Dermis blood vessel endothelial cell (primary cell): ENCODE measurements at places on chromosomes 12 and 14.

DNA sequence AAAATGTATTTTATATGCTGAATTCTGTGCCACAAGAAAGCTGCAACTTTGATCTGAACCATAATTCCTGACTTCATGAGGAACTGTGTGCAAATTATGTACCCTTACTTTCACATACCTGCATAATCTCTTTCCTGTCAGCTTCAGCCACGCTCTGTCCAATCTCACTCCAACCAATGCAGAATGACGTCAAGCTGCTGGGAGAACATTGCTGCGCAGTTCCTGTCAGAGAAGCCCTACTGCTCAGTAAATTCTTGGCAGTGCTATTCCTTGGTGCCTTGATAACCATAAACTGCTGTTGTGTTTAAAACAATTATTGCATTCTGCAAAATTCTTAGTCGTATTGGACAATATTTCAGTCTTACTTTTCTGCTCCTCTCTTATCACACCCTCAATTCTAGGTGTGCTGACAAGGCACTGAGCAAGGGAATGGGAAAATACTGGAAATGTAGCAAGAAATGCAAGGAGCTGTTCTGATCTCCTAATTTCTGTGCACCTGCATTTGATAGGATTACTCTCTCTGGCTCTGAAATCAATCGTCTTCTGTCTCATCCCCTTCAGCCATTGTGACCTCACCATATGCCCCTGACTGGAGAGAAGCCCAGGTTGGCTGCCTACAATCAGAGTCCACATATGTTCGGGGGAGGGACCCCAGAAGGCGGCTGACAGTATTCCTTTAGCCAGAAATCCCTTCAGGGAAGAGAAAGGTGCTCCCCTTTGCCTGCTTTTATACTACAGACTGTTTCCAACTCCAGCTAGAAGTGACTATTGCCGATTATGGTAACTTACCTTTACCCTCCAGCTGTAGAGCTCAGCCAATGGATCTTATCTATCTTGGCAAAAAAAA is 274.9 kb upstream of the NOVA1 start:
- DNase-seq = no peak

DNA sequence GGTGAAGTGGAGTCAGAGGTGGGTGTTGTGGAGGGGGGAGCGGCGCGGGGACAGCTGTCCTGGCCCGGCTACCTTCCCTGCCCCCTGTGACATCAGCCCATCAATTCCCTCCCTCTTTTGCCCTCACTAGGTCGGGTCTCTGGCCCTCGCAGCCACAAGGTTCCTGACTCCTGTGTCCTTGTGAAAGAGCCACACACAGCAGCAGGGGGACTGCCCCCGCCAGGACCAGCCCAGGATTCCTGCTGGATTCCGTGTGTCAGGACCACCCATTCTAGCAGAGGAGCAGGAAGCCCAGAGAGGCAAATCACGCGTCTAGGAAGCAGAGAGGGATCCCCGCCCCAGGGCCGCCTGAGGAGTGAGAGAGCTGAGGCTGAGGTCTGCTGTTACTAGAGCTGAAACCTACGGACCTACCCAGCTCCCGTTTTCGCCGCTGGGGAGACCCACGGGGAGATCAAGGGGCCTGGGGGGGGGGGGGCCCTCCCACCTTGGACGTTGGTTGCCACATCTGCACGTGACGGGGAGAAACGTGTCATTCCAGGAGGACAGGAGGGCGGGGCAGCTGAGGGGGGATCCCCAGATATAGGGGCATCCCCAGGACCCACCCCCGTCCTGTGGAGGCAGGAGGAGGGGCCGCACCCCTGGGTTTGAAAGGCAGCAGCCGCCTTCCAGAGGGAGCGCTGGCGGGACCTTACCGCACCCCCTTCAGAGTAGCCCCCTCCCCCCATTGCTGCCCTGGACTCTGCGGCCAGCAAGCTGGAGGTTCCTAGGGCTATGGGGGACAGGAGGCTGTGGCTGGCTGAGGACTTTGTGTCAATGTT is 12.5 kb upstream of the INF2 start:
- no peak for DNase-seq

- no peak for DNase-seq
Measured at GRCh38 chr14:37870170-37870569, 274.7 kb downstream of the TTC6 start.

DNA sequence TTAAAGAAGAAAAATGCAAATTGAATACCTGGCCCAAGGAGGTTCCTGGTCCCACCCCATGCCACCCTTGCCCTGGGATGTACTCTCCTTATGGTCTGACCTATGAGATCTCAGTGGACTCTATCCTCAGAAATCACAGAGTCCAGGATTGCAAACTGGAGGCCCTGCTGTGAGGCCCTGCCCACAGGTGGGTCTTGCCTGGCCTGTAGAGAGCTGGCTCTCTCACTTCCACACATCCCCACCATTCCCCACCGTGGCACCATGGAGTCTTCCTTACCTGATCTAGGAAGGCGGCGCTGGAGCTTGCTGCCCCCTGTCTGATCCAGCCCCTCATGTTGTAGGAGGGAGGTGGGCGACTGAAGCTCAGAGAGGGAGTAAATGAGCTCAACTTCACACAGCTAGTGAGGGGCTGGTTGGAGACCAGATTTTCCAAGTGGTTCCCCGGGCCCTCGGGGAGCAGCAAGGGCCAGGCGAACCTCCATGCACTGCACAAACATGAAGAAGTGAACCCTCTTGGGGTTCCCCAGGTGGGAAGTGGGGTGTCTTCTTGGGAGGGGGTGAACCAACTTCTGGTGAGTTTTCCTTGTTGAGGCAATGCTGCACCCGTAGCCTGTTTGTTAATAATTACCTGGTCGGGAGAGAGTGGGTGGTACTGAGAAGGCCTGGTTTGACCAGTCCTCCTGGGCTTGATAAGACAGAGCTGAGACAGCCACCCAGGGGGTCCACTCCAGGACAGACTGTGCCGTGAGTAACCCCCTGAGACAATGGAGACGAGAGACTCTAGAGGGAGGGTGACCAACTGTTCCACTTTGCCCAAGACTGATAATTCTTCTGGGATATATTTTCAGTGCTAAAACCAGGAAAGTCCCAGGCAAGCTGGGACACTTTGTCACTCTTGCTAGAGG is at the start of gene SERPINA4:
Gene SERPINA4 (plus strand): TSS at position 692 of the 905 bp plus-strand sequence. CDS start 2,041 bp downstream, outside the sequence.
- DNase-seq = no peak

- no peak for DNase-seq
Measured at GRCh38 chr14:89294060-89294459, 123.0 kb downstream of the FOXN3 start.

- DNase-seq = peak; percentile 20
Measured at GRCh38 chr14:50388256-50388931, 8.3 kb downstream of the CDKL1 start.

- DNase-seq = no peak
Measured at GRCh38 chr14:93969082-93969828, 7.1 kb downstream of the ASB2 start.

GRCh38 chr12:104478396-104479122 is 21.8 kb downstream of the CHST11 start:
- peak; percentile 35 for DNase-seq

DNA sequence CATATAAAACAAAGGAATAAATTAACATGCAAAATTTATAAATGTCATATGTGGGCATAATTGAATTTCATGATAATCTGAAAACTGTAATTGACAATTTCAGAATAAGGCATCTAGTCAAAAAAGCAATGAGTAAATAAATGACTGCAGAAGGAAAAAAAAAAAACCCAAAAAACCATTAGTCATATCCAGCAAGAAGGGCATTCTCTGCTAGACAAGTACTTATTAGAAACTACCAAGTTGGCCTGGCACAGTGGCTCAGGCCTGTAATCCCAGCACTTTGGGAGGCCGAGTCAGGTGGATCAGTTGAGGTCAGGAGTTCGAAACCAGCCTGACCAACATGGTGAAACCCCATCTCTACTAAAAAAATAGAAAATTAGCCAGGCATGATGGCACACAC is 17.5 kb downstream of the ZCRB1 start:
- DNase-seq = no peak

GRCh38 chr14:82084813-82085212 is 551.2 kb upstream of the SEL1L start:
- no peak for DNase-seq

- DNase-seq = peak; percentile 91
Measured at GRCh38 chr12:122860040-122860853, 25.0 kb downstream of the HIP1R start.

DNA sequence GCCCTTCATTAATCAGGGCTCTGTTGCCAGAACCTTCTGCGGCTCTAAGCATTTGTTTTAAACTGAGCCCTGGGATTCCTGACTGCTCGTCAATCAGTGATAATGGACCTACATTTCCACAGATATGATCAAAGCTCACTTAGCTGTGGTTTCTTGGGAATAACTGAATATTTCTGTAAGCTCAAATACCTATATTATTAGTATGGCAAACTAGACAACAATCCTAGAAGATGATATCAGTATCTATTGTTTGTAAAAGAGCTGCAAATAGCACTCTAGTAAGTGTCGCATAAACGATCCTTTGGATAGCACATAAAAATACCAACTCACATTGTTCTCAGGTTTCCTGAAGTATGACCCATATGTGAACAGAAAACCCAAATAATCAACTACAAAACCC is 150.4 kb downstream of the PPM1H start:
- peak; percentile 67 for DNase-seq

DNA sequence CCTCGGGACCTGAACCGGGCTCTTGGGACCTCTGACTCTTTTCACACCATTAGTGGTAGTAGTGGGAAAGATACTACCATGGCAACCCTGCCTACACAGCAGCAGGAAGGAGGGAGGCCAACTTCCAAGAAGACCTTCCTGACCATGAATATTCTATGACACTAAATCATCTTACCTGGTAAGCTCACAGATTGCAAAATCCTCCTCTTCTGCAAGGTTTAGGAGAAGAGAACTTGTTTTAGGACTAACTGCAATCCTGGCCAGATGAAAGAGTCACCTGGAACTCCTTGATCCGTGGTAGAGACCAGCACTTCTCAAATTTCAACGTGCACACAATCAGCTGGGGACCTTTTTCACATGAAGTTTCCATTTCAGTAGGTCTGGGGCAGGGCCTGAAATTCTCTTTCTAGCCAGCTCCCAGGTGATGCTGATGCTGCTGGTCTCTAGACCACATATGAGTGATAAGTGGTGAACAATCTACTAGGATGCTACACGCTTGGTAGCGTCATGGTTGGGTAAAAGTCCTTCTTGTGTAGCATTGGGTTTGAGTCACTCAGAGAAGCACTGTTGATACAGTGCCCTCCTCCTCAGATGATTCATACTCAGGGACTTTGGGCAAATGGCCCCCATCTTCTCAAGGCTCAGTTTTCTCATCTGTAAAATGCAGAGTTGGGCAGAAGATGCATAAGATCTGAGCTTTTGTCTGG is 35.6 kb upstream of the FICD start:
- DNase-seq = no peak

DNA sequence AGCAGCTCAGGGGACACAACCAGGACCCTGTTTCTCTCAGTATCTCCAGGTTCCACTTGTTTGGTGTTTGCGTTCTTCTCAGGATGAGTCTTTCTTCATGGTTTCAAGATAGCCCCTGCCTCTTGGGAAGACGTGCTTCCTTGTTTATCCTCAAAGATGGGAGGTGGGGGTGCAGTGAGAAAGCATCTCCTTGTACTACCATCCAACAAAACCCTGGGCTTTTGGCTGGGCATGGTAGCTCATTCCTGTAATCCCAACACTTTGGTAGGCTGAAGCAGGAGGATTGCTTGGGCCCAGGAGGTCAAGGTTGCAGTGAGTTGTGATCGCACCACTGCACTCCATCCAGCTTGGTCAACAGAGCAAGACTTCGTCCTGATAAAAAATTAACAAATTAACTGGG is 21.0 kb upstream of the TUNAR start:
- DNase-seq = no peak

GRCh38 chr14:76975051-76975450 is 53.5 kb downstream of the IRF2BPL start:
- no peak for DNase-seq

DNA sequence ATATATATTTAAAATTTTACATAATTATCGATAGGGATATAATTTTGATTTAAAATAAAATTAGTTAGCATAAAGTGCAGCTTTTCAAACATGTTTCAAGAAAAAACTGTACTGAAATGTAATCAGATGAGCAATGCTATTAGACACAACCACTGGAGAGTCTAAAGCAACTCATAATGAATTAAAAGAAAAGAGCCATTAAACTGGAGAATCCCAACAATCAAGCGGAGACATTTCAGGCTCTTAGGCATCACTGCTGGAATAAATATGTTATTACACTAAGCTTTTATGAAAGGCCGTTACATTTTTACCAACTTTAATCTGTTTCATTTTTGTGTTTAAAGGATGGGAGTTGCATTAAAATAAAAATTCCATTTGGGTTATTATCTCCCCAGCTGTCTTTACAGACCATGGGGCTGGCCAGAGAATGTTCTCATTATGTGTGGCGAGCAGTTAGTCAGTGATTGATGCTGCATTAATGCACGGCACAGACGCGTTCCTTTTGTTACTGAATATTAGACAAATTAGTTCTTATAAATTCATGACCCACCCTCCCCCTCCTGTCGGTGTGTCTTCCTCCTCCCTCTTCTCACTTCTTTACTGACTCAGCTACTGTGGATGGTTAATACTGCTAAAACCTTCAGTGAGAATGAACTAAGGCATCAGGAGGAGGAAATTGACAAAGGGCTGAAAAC is 156.8 kb downstream of the PDZRN4 start:
- no peak for DNase-seq

DNA sequence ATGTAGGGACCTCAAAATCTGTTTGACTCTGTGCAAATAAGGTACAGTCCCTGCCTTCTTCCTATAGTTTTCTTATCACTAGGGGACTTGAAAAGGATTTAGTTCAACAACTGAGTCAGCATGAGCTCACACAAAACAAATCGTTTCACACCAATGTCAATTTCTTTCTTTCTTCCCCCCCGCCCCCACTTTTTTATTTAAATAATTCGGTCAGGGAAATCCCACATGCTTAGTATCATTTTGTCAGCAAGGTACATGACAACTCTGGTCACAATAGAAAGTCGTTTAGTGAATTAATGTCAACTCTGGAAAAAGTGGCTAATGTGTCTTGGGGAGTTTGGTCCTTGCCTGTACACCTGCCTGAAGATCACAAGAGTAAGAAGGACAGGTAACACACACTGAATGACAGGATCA is 232.2 kb upstream of the PLEKHG7 start:
- no peak for DNase-seq

DNA sequence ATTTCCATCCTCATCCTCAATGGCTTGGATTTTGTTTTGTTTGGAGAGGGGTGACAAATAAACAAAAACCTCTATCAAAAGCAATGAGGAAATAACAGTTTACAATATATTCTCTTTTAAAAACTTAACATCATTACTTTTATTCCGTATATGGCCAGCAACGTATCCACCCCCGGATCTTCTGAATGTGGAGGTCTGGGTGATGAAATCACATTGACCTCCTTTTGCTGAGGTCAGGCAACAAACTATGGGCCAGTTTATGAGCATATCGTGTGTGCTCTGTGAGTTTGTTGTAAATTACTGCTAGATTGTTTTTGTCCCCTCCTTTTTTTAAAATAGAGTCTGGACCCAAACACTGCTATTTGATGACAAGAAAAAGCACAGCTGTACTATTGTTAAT is 178.1 kb downstream of the BCAT1 start:
- no peak for DNase-seq
